Stimulated activated CD8-positive, alpha-beta memory T cell treated with anti-CD3 and anti-CD28 coated beads, Interleukin-4, amount 100 ng/mL, for 1 hour (primary cell): ENCODE measurements at places on chromosomes 4 and X.

DNA sequence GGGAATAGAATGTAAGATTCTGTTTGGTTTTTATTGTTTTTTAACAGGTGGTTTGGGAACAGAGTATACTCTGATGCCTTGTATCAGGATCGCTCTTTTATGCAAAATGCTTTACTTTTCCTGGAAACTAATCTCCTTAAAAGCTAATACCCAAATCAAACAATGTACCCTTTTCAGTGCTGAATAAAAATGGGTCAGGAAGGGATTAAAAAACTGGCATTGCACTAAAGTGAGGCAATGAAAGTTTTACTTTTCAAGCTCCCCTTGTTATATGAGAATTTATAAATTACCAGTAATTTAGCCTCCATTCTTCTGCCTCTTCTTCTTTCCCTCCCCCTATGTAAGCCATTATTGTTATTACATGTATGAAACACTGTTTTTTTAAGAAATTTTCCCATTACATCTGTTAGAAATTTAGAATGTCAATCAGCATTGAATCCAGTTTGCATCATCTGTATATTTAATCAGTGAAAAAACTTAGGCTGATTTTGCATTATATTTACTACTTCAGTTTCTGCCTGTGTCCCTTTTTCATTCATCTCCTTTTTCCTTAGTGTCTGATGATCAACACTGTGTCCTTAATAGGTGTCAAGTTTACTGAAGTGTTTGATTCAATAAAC is 89.7 kb upstream of the NPNT start:
- no peak for DNase-seq

- DNase-seq, result no peak
Measured at GRCh38 chr4:113122066-113122465, 72.6 kb downstream of the ANK2 start.

DNA sequence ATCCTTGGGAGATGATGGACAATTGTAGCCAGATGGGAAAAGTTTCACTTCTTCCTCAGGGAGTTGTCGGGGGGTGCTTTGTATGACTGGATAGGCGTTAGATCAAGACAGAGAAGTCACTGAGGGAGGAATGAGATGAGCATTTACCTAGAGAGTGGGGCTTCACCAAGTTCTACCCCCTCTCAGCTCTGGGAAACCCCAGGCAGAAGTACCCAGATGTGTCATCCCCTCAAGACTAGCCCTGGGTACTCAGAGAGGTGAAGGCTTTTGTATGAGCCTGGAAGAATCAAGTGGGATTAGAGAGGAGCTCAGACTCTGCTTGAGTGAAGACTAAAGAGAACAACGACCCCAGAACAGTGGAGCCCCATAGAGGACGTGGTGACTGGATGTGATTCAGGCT is 1.9 kb downstream of the MAGEB1 start:
- no peak for DNase-seq

DNA sequence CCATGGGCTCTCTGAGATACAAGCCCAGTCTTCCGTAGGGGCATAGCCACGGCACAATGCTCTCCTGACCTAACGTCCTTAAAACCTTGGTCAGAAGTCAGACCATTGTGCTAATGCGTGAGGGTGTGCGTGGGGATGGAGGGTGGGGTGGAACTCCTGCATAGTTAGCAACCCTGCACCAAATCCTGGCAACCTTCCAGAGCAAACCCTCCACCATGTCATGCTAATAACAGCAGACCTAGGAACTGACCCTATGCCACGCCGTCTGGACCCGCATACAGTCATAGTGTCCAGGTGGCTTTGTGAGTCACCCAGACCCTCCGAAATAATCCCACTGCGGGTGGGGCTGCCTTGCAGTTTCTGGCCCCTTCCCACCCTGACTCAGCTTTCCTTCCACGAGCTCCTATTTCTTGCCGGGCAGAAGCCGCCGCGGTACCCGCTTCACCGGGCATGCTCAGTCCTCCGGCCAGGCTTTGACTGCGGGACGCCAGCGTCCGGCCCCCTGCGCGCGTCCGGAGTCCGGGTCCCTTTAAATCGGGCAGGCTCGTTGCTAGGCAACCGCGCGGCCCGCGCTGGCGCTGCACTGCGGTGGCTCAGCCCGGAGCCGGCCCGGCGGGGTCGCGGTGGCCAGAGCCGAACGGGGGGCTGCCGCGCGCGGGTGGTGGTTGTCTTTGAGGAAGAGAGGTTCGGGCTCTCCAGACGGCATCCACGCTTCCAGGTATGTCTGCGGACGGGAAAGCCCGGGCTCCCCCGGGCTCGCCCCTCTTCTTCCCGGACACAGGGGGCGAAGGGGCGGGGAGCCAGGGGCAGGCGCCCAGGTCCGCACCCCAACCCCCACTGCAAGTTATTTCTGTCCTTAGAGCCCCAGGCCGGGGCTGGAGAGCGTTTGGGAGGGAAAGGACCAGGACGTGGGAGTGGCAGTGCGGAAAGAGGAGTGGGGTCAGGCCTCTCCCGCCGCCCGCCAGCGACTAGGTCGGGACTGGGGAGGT is at the start of gene CCDC160:
Gene CCDC160, plus strand, starts transcription at position 557 of the 989 bp plus-strand sequence. CDS start 7,619 bp downstream, outside the sequence.
- DNase-seq, result no peak

- DNase-seq, result no peak
Measured at GRCh38 chr4:14446311-14446710, 556.0 kb upstream of the CPEB2 start.

GRCh38 chrX:41875142-41875541 is 48.2 kb downstream of the CASK start:
- DNase-seq, result no peak

DNA sequence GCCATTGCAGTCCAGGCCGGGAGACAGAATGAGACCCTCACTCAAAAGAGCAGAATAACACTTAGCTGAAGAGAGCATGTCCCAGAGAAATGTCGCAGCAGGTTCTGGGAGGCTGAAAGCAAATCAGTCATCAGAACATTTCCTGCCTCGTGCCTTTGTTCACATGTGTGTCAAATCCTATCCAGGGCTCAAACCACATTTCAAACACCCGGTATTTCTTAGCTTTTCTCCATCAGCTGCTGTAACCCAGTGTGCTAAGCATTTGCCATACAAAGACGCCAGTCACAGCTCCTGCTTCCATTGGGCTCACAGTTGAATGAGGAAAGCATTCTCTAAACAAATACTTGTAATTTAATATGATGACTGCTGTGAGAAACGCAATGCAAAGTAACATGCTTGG is 6.0 kb downstream of the PALLD start:
- DNase-seq, result no peak

GRCh38 chr4:25977397-25978170 is 63.6 kb downstream of the SMIM20 start:
- DNase-seq, result no peak

GRCh38 chr4:71241501-71242288 is 97.1 kb upstream of the SLC4A4 start:
- DNase-seq, result no peak

DNA sequence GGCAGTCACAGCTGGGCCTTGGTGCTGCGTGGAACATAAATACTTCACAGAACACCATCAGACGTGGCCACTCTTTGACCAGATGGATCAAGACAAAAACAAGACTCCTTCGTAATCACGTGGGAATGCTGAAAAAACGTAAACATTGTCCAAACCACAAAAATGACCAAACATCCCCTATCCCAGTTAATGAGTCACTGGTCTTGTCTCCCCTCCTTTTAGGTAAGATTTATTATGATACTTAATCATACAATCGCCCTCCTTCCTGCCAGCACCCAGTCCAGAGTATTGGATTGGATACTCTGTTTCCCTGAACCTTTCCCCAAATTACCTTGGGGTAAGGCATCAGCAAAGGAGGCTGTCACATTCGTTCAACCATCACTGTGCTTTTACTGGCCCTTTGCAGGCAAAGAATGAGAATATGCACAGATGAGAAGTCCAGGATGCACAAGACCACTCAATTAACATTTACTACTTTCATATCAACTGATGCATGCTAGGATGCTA is 601 bp upstream of the TCEANC start:
- no peak for DNase-seq
